Vagina (tissue), 2 donors: ENCODE measurements at places on chromosomes 3 and 15. TPM values are rescaled to one million over a fixed set of nuclear protein-coding genes. Genes with fewer than 3 reads are reported as not detected.
A peak's percentile ranks its signal among the peaks of the same experiment; 100 is the strongest.

- H3K4me3 ChIP-seq: peak overlapping the region; percentile 83
- H3K36me3 ChIP-seq: no peaks in the 10 kb centered on the region
- H3K4me1 ChIP-seq: peaks cover 56% of the 10 kb centered on the region
- no peaks in the 10 kb centered on the region for H3K27me3 ChIP-seq
- DNase-seq: no peak
Observed at GRCh38 chr15:88911766-88912118, 1.4 kb downstream of the MFGE8 start.

The SSUH2 gene
- total RNA-seq: not detected

The UTS2B gene
- 1.7 TPM for total RNA-seq

The GOLGA8K gene
- total RNA-seq: 0.98 TPM

The GHSR gene
- total RNA-seq: not detected

The MYH15 gene
- not detected for total RNA-seq

GRCh38 chr3:72665701-72666446, 182.4 kb downstream of the SHQ1 start:
- no peaks in the 10 kb centered on the region for H3K27me3 ChIP-seq
- H3K36me3 ChIP-seq: no peaks in the 10 kb centered on the region
- no peak overlapping the region for H3K27ac ChIP-seq
- DNase-seq: no peak

DNA sequence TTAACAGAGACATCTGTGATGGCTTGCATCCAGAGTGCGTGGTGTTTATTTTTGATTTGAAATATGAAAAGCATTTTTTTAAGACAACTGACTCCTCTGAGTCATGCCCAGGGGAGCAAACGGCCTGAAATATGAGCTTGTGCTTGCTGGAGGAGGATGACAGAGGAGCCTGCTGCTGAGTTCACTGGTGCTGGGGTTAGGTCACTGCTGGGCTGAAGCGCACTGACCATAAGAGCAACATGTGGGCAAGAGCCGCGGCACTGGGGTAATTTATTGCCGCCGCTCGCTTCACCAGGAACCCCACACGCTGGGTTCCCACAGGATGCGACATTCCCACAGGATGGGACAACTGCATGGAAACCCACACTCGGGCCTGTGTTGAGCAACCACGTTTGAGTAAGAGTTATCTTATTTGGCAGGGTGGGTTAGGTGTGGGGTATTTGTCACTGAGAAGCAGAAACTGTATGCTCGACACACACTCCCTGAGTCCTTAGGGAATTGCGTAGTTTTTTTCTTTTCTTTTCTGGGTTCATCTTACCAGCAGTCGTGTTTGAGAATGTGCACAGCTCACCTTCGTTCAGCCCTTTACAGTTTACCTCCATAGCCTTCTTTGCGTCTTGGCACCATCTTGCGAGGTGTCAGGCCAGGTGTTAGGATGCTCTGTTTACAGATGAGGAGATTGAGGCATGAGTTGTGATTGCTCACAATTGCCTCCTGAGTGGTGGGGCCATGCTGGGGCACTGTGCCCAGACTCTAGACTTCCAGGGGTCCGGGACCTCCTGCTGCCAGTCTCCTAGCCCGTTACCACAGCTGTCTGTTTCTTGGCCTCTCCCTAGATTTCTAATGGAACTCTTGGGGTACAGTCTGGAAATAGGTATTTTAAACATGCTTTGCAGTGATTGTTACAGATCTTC, 60.4 kb downstream of the SMAD3 start:
- no peaks in the 10 kb centered on the region for H3K36me3 ChIP-seq
- H3K4me1 ChIP-seq: peaks cover 88% of the 10 kb centered on the region
- H3K27me3 ChIP-seq: no peaks in the 10 kb centered on the region
- DNase-seq: no peak

DNA sequence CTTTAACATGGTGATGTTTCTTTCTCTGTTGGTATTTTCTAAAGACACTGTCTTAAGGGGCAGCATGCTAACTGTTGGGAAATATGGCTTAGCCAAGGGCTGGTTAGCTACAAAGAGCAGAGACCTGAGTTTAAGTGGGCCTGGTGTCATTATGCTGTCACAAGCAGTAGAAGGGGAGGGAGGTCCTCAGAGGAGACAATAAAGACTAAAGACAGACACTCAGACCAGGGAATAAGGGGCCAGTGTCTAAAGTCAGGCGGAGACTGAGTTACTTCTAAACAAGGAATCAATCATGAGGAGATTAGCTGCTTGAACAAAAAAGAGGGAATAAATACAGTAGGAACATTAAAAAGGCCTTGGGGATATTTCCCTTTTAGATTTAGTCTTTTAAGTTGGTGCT, 142.7 kb upstream of the DPPA4 start:
- H3K27me3 ChIP-seq: no peaks in the 10 kb centered on the region
- H3K36me3 ChIP-seq: no peaks in the 10 kb centered on the region
- H3K4me1 ChIP-seq: no peaks in the 10 kb centered on the region
- H3K27ac ChIP-seq: no peak overlapping the region
- H3K4me3 ChIP-seq: no peak overlapping the region
- no peak for DNase-seq

DNA sequence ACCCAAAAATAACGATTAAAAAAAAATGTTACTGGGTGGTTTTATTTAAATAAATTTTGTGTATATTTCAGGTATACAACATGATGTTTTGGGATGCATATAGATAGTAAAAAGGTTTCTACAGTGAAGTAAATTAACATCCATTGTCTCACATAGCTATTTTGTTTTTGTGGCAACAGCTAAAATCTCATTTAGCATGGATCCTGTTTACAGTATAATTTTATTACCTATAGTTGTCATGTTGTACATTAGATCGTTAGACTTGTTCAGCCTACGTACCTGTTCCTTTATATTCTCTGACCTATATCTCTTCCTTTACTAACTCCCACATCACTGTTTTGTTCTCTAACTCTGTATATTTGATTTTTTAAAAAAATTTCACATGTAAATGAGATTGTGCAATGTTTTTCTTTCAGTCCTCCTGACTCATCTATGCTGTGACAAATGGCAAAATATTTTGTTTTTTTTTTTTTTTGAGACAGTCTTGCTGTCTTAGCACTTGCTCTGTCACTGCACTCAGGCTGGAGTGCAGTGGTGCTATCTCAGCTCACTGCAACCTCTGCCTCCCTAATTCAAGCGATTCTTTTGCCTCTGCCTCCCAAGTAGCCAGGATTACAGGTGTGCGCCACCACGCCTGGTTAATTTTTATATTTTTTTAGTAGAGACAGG, 45.6 kb downstream of the OIP5 start:
- no peaks in the 10 kb centered on the region for H3K27me3 ChIP-seq
- no peak overlapping the region for H3K27ac ChIP-seq
- DNase-seq: no peak

The IMPG2 gene
- total RNA-seq: 0.25 TPM

GRCh38 chr3:14918356-14918860, 29.0 kb upstream of the NR2C2 start:
- no peak overlapping the region for H3K27ac ChIP-seq
- H3K4me3 ChIP-seq: no peak overlapping the region
- no peaks in the 10 kb centered on the region for H3K36me3 ChIP-seq
- H3K4me1 ChIP-seq: peaks cover 6% of the 10 kb centered on the region

GRCh38 chr15:80462836-80463512, 58.8 kb downstream of the ARNT2 start:
- H3K4me3 ChIP-seq: no peak overlapping the region
- H3K27ac ChIP-seq: no peak overlapping the region
- H3K36me3 ChIP-seq: no peaks in the 10 kb centered on the region
- DNase-seq: no peak
- no peaks in the 10 kb centered on the region for H3K4me1 ChIP-seq

The APBA2 gene
- total RNA-seq: 19.6 TPM

The ROPN1 gene
- total RNA-seq: not detected

GRCh38 chr3:38121451-38121831, 15.5 kb downstream of the ACAA1 start:
- H3K27ac ChIP-seq: no peak overlapping the region
- H3K4me3 ChIP-seq: no peak overlapping the region
- no peak for DNase-seq

GRCh38 chr3:124281453-124282316, 289.8 kb upstream of the ROPN1 start:
- H3K27me3 ChIP-seq: no peaks in the 10 kb centered on the region
- no peaks in the 10 kb centered on the region for H3K36me3 ChIP-seq
- no peak overlapping the region for H3K27ac ChIP-seq

DNA sequence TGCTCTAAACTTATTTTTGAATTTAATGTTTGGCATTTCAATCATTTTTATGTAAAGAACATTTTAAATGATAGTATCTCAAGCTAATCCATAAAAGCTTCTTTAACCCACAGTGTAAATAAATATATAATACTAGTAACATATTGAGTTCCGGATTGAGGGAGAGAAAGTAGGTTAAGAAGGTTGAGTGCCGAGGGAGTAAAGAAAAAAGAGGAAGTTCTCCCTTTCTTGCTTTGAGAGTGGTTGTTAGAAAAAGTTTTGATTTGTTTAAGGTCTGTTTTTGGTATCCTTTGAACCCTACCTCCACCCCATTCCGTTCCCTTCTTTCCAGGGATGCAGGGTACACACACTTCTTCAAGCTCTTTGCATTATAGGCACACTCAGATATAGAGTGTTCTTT, 130.8 kb downstream of the VPS8 start:
- no peaks in the 10 kb centered on the region for H3K27me3 ChIP-seq
- no peak for DNase-seq
- H3K4me3 ChIP-seq: no peak overlapping the region
- H3K36me3 ChIP-seq: no peaks in the 10 kb centered on the region
- H3K27ac ChIP-seq: no peak overlapping the region

GRCh38 chr3:170565495-170565894, 20.4 kb downstream of the SLC7A14 start:
- H3K27ac ChIP-seq: no peak overlapping the region
- H3K4me3 ChIP-seq: no peak overlapping the region
- no peaks in the 10 kb centered on the region for H3K27me3 ChIP-seq
- DNase-seq: no peak
- no peaks in the 10 kb centered on the region for H3K36me3 ChIP-seq

DNA sequence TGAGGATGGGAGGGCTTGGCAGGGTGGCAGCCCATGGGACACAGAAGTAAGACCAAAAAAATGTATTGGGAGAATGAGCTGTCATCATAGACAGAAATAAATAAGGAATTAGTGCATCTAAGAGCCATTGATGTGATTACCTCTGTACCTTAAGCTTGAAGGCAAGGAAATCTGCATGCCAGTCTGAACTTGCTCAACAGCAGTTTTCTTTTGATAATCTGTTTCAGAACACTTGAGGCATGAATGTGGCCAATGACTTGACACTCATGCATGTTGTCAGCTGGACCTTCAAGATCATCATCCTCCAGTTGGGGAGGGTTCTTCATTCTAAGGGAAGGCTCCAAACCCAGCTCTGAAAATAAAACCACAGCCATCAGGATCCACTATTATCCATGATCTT, 148.5 kb downstream of the DCLK3 start:
- no peaks in the 10 kb centered on the region for H3K36me3 ChIP-seq
- no peak overlapping the region for H3K4me3 ChIP-seq
- H3K27me3 ChIP-seq: no peaks in the 10 kb centered on the region
- no peak for DNase-seq
- H3K4me1 ChIP-seq: no peaks in the 10 kb centered on the region
- no peak overlapping the region for H3K27ac ChIP-seq

- no peak for DNase-seq
- no peak overlapping the region for H3K27ac ChIP-seq
- H3K27me3 ChIP-seq: no peaks in the 10 kb centered on the region
- no peaks in the 10 kb centered on the region for H3K36me3 ChIP-seq
Observed at GRCh38 chr15:50100486-50100885, 18.5 kb downstream of the ATP8B4 start.

DNA sequence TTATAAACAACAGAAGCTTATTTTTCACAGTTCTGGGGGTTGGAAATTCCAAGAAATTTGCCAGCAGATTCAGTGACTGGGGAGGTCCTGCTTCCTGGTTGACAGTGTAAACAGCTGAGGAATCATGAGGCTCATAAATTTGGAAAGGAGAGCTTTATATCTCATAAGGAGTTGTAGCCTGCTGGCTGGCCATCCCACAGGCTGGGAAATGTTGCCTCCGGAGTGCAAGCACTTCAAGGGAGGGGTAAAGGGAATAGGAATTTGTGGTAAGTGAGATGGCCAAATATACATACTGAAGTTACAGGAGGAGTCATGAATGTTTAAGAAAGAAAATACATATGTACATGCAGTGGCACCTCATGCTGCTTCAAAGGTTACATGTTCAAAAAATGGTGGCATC, 217.2 kb upstream of the CBLB start:
- H3K27ac ChIP-seq: peak overlapping the region; percentile 5
- no peak overlapping the region for H3K4me3 ChIP-seq
- peaks cover 12% of the 10 kb centered on the region for H3K4me1 ChIP-seq
- no peak for DNase-seq
- no peaks in the 10 kb centered on the region for H3K36me3 ChIP-seq
- no peaks in the 10 kb centered on the region for H3K27me3 ChIP-seq

GRCh38 chr3:151827816-151828215, 13.9 kb downstream of the AADAC start:
- DNase-seq: no peak
- H3K36me3 ChIP-seq: no peaks in the 10 kb centered on the region
- no peak overlapping the region for H3K27ac ChIP-seq
- H3K27me3 ChIP-seq: no peaks in the 10 kb centered on the region
- no peak overlapping the region for H3K4me3 ChIP-seq
- H3K4me1 ChIP-seq: no peaks in the 10 kb centered on the region

The SAXO2 gene
- not detected for total RNA-seq

GRCh38 chr15:44084171-44084570, 110.9 kb downstream of the FRMD5 start:
- H3K4me3 ChIP-seq: no peak overlapping the region
- H3K27ac ChIP-seq: no peak overlapping the region
- no peaks in the 10 kb centered on the region for H3K36me3 ChIP-seq

- H3K27ac ChIP-seq: peak within 1 kb of the TSS; percentile 92
- H3K36me3 ChIP-seq: no peaks in the 10 kb centered on the region
- H3K27me3 ChIP-seq: no peaks in the 10 kb centered on the region
- H3K4me1 ChIP-seq: peaks cover 42% of the 10 kb centered on the region
Observed at GRCh38 chr3:191329654-191330529, at the start of gene UTS2B. UTS2B (minus strand) TSS chr3:191330526; CDS start chr3:191282189, 48,337 bp downstream.

The CCR9 gene
- not detected for total RNA-seq

The ACSBG1 gene
- total RNA-seq: 3.4 TPM

GRCh38 chr3:183583331-183584245, 28.1 kb upstream of the KLHL6 start:
- H3K27ac ChIP-seq: peak overlapping the region; percentile 20
- peaks cover 16% of the 10 kb centered on the region for H3K4me1 ChIP-seq
- H3K27me3 ChIP-seq: no peaks in the 10 kb centered on the region
- H3K36me3 ChIP-seq: no peaks in the 10 kb centered on the region
- H3K4me3 ChIP-seq: no peak overlapping the region

- H3K36me3 ChIP-seq: no peaks in the 10 kb centered on the region
- no peaks in the 10 kb centered on the region for H3K27me3 ChIP-seq
- H3K4me1 ChIP-seq: no peaks in the 10 kb centered on the region
- H3K27ac ChIP-seq: no peak overlapping the region
- no peak overlapping the region for H3K4me3 ChIP-seq
- DNase-seq: no peak
Observed at GRCh38 chr3:170107941-170108340, 70.1 kb downstream of the GPR160 start.

The PLXND1 gene
- total RNA-seq: 96.5 TPM

- DNase-seq: no peak
- no peak overlapping the region for H3K4me3 ChIP-seq
- no peaks in the 10 kb centered on the region for H3K36me3 ChIP-seq
- H3K27ac ChIP-seq: no peak overlapping the region
Observed at GRCh38 chr3:126060613-126061145, 23.2 kb downstream of the SLC41A3 start.

GRCh38 chr3:45566196-45566595, 28.4 kb upstream of the LIMD1 start:
- no peak overlapping the region for H3K27ac ChIP-seq
- DNase-seq: no peak
- H3K4me1 ChIP-seq: peaks cover 2% of the 10 kb centered on the region
- no peaks in the 10 kb centered on the region for H3K36me3 ChIP-seq
- no peaks in the 10 kb centered on the region for H3K27me3 ChIP-seq

GRCh38 chr3:28547677-28548076, 199.1 kb upstream of the AZI2 start:
- H3K4me1 ChIP-seq: no peaks in the 10 kb centered on the region
- H3K4me3 ChIP-seq: no peak overlapping the region
- H3K27ac ChIP-seq: no peak overlapping the region
- DNase-seq: no peak

The APOD gene
- total RNA-seq: 549 TPM
